ENCODE measurements at places on chromosomes 2 and 18. TPM values are rescaled to one million over a fixed set of nuclear protein-coding genes. Genes with fewer than 3 reads are reported as not detected.

The SMYD1 gene
- 198 TPM for total RNA-seq

The EFHD1 gene
- 8.4 TPM for total RNA-seq

The SCN2A gene
- total RNA-seq = 0.19 TPM

The DCDC2C gene
- total RNA-seq = not detected

The VWC2L gene
- total RNA-seq = not detected

The PSMA8 gene
- total RNA-seq = not detected

The NUP35 gene
- total RNA-seq = 10.7 TPM

The C2orf49 gene
- total RNA-seq = 13.2 TPM

The MRO gene
- total RNA-seq = 5.2 TPM

The CERS6 gene
- total RNA-seq = 71.5 TPM

The HRH4 gene
- not detected for total RNA-seq

The KRTCAP3 gene
- 0.82 TPM for total RNA-seq

The HOXD1 gene
- not detected for total RNA-seq

The CDH20 gene
- total RNA-seq = 0.11 TPM

The CAPN14 gene
- total RNA-seq = 0.18 TPM

The ADAM23 gene
- total RNA-seq = 39.3 TPM

The CCDC178 gene
- total RNA-seq = 0.29 TPM

The PXDN gene
- 13.7 TPM for total RNA-seq

The CELF4 gene
- 1.1 TPM for total RNA-seq

The COL4A3 gene
- 6.2 TPM for total RNA-seq

The SLC40A1 gene
- 50.5 TPM for total RNA-seq

The TANC1 gene
- 46.5 TPM for total RNA-seq

The MAPK4 gene
- total RNA-seq = 29.1 TPM

The NXPH2 gene
- total RNA-seq = not detected

The TMX3 gene
- total RNA-seq = 40.1 TPM

The C2orf66 gene
- 0.28 TPM for total RNA-seq

The IL18R1 gene
- 5.1 TPM for total RNA-seq

The NEB gene
- 31.5 TPM for total RNA-seq

The PLCD4 gene
- 0.97 TPM for total RNA-seq

The CCDC121 gene
- 5.4 TPM for total RNA-seq

The GPR17 gene
- total RNA-seq = not detected

The ARHGEF4 gene
- total RNA-seq = 1.8 TPM

The LRATD1 gene
- total RNA-seq = 10.8 TPM

The DNAH6 gene
- 0.34 TPM for total RNA-seq

The PDCD1 gene
- total RNA-seq = 6.8 TPM

The VWA3B gene
- total RNA-seq = 0.28 TPM

The HAAO gene
- total RNA-seq = 3.5 TPM

The ANO7 gene
- 1.0 TPM for total RNA-seq

The ANKRD23 gene
- 27.7 TPM for total RNA-seq

The POLR1A gene
- total RNA-seq = 15.4 TPM

The CHST9 gene
- 0.34 TPM for total RNA-seq

The TRAPPC8 gene
- 33.6 TPM for total RNA-seq

The POTEC gene
- total RNA-seq = not detected

The KCNG2 gene
- not detected for total RNA-seq

The GDF7 gene
- total RNA-seq = 0.79 TPM

The MROH2A gene
- not detected for total RNA-seq

The NYAP2 gene
- total RNA-seq = not detected

The CROCC2 gene
- total RNA-seq = not detected
